ENCODE measurements at places on chromosomes 3 and 15.
A peak's percentile ranks its signal among the peaks of the same experiment; 100 is the strongest.

GRCh38 chr15:50017522-50017921 is 101.5 kb downstream of the ATP8B4 start:
- H3K4me3 ChIP-seq: no peak overlapping the region
- no peak overlapping the region for H3K27ac ChIP-seq
- H3K4me1 ChIP-seq: no peaks in the 10 kb centered on the region
- H3K27me3 ChIP-seq: peaks cover 20% of the 10 kb centered on the region
- DNase-seq: no peak

- H3K4me1 ChIP-seq: peaks cover 43% of the 10 kb centered on the region
- DNase-seq: no peak
- peak overlapping the region; percentile 96 for H3K27ac ChIP-seq
- peaks cover 11% of the 10 kb centered on the region for H3K27me3 ChIP-seq
Observed at GRCh38 chr15:98650417-98651035, 2.2 kb downstream of the IGF1R start.

GRCh38 chr3:87298111-87298718 is 21.8 kb upstream of the POU1F1 start:
- no peaks in the 10 kb centered on the region for H3K36me3 ChIP-seq
- peaks cover 54% of the 10 kb centered on the region for H3K27me3 ChIP-seq
- H3K4me1 ChIP-seq: no peaks in the 10 kb centered on the region
- H3K27ac ChIP-seq: no peak overlapping the region
- no peak overlapping the region for H3K4me3 ChIP-seq
- no peak for DNase-seq

DNA sequence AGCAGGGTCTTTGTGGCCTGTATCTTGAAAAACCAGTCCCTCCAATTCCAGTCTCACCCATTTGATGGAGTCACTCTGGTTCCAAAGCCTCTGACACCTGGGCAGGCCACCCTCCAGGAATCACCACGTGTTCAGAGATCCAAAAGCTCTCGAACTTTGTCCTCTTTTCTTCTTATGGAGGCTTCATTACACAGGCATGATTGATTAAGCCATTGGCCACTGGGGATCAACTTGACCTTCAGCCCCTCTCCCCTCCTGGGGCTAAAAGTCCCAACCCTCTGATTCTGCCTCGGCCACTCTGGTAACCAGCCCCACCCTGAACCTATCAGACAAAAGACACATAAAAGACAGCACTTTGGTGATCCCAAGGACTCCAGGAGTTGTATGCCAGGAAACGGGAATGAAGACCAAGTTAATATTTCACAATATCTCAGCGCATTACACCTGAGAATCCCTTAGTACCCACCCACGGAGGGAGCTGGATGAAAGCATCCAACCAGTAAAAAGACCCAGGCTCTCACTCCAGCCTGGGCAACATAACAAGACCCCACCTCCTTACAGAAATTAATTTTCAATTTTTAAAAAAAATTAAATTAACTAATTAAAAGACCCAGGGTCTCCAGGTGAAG is 23.0 kb upstream of the SSUH2 start:
- no peaks in the 10 kb centered on the region for H3K27me3 ChIP-seq
- H3K27ac ChIP-seq: no peak overlapping the region
- H3K4me3 ChIP-seq: no peak overlapping the region

- H3K27me3 ChIP-seq: no peaks in the 10 kb centered on the region
- no peaks in the 10 kb centered on the region for H3K36me3 ChIP-seq
- no peak overlapping the region for H3K27ac ChIP-seq
Observed at GRCh38 chr15:77870195-77871065, 207.1 kb downstream of the TBC1D2B start.

DNA sequence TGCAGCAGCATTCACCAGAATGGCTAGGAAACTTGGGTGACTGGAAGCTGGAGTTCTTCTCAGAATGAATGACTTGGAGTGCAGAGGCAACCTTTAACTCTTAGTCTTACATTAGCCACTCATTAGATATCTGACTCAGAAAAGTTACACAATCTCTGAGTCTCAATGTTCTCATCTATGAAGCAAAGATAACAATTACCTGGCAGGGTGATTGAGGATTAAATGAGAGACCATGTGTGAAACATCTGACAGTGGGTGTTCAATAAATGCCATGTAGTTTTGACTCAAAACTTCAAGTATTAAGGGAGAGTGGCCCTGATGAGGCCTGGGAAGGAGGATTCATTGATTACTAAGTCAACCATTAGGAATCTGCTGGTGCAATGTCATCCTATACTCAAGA is 48.3 kb downstream of the MRPL3 start:
- no peak overlapping the region for H3K4me3 ChIP-seq
- no peaks in the 10 kb centered on the region for H3K4me1 ChIP-seq
- no peaks in the 10 kb centered on the region for H3K36me3 ChIP-seq
- H3K27me3 ChIP-seq: no peaks in the 10 kb centered on the region
- DNase-seq: no peak
- H3K27ac ChIP-seq: no peak overlapping the region

DNA sequence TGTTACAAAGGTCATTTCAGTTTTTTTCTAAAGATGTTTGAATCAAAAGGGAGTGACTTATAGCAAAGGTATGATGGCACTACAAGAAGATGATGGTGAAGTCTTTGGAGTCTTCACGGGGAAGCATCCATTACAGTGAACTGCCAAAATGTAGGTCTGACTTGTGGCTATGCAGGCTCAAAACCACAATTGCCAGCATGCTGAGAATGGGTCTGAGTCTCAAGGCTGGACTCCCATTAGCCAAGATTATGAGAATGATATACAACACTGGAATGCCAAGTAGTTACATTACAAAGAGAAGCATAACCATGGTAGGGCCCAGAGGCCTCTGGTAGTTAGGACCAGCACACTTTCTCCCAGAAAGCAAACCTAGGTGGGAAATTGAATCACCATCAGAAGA is 194.2 kb downstream of the MTHFS start:
- no peaks in the 10 kb centered on the region for H3K36me3 ChIP-seq
- no peaks in the 10 kb centered on the region for H3K4me1 ChIP-seq
- peaks cover 20% of the 10 kb centered on the region for H3K27me3 ChIP-seq
- no peak overlapping the region for H3K4me3 ChIP-seq
- no peak for DNase-seq

- H3K36me3 ChIP-seq: no peaks in the 10 kb centered on the region
- H3K27me3 ChIP-seq: no peaks in the 10 kb centered on the region
- no peak overlapping the region for H3K4me3 ChIP-seq
- H3K4me1 ChIP-seq: no peaks in the 10 kb centered on the region
- no peak overlapping the region for H3K27ac ChIP-seq
Observed at GRCh38 chr3:167225821-167226220, 154.3 kb downstream of the ZBBX start.

DNA sequence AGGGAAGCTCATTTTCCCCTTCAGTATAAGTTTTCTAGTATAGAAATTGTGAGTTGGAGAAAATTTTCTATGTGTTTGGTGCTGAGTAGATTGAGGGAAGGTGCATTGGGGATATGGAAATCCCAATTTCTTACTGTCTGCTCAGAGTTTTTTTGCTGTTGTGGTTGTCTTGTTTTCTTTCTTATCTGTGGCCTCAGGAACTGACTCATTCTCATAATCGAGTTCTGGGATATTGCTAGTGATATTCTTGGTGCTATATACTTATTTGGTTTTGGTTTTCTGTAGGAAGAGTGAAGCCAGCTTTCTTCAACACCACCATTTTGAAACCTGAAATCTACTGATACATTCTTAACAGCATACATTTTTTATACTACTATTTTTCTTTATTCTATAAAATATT is 869.2 kb downstream of the DIPK2A start:
- H3K4me1 ChIP-seq: no peaks in the 10 kb centered on the region
- no peak overlapping the region for H3K27ac ChIP-seq
- H3K36me3 ChIP-seq: peaks cover 2% of the 10 kb centered on the region
- H3K27me3 ChIP-seq: no peaks in the 10 kb centered on the region
- DNase-seq: no peak

All from osteocyte (in vitro differentiated cells).